ENCODE measurements at places on chromosomes 1 and 21.

- no peak for DNase-seq
Measured at GRCh38 chr1:223363856-223364684, at the start of gene SUSD4. Gene SUSD4, minus strand, starts transcription at chr1:223364176. Its CDS starts 751 bp downstream, at chr1:223363425.

DNA sequence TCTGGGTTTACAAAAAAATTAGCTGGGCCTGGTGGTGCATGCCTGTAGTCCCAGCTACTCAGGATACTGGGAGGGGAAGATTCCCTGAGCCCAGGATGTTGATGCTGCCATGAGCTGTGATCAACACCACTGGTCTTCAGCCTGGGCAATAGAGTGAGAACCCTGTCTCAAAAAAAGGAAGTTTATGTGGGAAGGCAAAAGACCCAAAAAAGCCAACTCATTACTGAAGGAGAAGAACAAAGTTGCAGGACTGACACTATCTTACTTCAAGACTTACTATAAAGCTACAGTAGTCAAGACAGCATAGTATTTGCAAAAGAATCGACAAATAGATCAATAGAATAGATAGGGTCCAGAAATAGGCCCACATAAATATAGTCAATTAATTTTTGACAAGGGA is 9.2 kb upstream of the PTGS2 start:
- DNase-seq, result no peak

DNA sequence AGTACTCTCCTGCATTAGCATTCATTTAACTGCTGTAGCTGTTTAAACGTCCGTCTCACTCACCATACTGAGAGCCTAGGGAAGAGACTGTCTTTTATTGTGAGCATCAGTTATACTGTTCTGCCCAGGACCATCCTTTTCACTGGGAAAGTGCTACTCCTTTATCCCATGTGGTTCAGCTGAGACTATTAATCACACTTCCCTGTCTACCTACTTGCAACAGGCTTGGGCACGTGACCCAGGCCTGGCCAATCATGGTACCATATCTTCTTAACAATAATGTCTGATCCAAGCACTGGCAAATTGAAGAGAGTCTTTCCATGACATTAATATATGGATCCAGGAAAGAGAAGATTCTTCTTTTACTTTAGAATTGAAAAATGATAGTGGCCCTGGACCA is 108.1 kb downstream of the TM2D1 start:
- no peak for DNase-seq

- no peak for DNase-seq
Measured at GRCh38 chr1:43354936-43355335, 3.8 kb upstream of the CDC20 start.

GRCh38 chr1:53642607-53643006 is 96.4 kb downstream of the GLIS1 start:
- no peak for DNase-seq

DNA sequence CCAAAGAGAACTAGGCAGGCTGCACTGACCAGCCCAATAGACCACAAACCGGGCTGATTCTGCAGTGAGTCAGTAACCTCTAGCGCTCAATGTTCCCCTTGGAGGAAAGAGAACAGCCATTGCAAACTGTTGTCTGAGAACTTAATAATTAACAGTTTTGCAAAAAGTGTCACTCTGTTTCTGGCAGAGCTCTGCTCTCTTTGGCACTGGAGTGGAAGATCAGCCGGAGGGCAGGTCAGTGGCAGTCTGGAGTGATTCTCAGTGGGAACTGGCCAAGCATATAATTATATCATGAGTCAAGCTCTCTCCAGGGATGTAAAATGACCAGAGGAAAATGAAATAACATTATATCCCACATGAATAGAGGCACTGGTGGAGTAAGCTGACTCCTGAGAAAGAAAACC is 238.3 kb downstream of the HLX start:
- DNase-seq, result no peak

DNA sequence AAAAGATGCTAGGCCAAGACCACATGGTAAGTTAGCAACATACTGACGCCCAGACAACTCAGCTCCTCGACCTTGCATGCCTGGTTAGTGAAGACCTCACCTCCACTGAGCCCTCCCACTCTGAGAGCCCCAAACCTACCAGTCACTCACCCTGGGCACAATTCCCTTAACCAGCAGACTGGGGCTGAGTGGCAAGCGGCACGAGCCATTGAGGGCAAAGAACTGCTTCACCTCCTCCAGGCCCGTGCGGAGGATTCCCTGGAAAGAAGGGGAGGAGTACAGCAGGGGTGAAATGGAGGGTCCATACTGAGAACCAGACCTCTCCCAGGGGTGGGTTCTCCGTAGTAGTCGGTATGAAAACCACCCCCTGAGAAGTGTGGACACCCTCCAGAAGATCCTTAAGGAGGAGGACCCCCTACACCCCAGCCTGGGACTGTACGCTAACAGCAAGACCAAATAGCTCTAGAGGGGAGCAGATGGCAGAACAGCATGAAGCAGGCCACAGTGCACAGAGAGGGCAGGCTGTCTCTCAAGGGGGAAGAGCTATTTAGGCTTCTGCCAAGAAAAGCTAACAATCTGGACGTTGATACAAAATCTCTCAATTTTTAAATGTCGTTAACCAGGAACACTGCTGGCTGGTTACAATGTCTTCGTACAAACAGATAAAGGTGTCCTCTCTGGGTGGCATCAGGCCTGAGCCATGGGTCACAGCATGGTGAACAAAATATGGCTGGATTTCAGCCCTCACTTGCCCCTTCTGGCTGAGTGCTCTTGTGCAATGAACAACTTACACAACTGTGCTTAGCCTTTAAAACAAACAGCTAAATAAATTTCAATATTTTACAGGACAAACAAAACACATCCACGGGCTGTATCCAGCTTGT is 31.0 kb upstream of the PPP1R15B start:
- no peak for DNase-seq

All from kidney capillary endothelial cell (primary cell).